ENCODE measurements at places on chromosomes 11 and 22.
A peak's percentile ranks its signal among the peaks of the same experiment; 100 is the strongest.

DNA sequence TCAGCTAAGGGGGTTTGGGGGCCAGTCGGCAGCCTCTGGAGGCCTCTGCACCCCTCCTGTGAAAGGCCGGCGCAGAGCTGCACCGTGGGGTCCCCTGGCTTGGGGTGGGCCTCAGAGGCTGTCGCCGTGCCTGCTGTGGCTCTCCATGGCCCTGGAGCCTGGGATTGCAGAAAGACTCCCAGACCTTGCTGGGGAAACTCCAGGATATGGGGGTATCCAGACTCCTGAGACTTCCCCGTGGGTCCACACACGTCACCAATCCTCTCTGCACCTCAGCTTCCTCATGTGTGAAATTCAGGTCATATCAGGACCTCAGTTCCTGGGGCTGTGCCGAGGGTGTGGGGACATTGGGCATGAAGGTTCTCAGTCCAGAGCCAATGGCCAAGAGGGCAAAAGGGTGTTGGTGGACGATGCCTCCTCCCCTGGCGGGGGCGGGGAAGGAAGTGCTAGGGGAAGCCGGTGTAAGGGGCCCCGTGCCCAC lies 97.1 kb downstream of the KCNQ1 start:
- no peak for DNase-seq

DNA sequence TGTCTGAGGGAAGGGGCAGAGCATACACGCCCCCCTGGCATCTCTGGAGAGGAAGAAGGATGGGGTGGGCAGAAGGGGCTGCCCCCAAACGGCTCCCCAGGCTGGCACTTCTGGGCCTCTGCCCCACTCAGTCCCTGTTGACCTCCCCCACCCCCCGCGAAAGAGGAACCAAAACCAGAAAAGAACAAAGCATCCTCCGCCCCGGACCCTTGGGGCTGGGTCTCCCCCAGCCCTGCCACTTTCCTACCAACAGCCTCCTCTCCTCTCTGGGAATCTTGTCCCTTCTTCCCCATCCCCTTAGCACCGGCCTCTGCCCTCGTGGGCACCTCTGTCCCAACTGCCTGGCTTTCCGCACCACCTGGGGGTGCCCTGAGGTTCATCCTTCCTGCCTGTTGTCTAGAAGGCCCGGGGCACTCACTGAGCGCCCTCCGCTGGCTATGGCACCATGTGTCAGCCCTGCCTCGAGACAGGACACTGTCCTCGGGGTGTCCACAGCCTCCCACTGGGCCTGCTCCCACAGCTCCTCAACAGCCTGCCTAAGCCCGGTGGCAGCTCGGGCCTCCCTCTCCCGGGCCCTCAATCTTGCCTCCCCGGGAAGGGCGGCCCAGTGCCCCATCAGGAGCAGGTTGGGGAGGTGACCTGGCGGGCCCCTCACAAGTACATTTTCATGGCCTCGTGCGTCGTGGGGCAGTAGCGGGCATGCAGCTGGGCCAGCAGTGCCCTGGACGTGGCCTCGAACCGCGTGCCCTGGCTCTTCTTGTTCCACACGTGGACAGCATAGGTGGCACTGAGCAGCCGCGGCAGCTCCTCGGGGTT lies 28.2 kb downstream of the A4GALT start:
- DNase-seq, result no peak

- no peak for DNase-seq
These were observed 38.3 kb downstream of the MADD start for GRCh38 chr11:47308050-47308823.

GRCh38 chr22:19571207-19571795 lies 47.1 kb upstream of the CLDN5 start:
- no peak for DNase-seq

DNA sequence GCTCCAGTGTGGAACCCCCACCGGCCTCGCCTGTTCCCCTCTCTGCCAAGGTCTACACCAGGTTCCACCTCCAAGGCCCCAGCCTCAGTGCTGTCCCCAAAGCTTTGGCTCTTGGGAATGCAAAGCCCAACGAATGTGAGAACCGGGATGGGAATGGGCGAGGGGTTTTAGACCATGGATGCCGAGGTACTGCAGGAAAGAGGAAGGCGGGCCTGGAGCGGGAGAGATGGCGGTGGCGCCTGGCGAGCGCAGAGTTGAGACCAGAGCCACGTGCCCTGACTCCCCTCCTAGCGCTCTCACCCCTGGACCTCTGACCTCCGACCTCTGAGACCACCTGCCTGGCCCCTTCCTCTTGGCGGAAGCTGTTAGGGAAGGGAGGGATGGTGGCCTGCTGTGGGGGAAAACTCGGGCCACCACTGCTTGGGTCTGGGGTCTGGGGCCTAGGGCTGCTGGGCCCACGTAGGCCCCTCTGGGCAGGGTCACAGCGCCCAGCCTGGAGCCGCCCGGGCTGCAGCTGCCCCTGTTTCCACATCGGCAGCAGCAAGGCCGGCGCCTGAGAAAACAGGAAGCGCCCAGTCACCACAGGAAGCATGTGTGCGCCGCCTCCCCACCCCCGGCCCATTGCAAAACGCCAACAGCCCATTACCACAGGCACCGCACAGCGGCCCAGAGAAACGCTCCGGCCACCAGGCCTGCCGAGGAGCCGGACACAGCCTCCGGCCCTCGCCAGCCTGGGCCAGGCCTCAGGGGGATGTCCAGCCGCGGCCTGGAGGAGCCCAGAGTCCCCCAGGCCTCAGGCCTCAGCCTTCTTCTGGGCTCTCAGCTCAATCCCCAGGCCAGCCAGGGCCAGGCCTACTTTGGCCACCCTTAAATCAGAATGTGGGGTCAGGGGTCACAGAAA lies 13.8 kb upstream of the SLC39A13 start:
- DNase-seq, result peak; percentile 33

DNA sequence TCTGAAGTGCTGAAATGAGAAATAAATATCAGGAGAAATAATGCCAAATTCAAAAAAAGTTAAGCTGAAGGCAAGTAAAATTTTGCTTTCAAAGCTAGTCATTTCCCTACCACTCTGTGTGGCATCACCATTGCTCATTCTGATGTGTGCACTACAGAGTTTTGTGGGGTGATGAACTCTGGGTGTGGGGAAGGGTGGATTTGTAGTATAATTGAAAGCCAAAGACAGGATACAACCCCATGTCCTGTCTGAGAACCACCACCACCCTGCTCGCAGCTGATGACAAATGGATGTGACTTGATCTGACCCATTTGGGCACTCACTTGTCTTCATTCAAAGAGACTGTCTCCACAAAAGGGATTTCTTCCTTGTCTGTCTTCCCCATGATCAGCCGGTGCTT lies 19.3 kb upstream of the TMEM9B start:
- DNase-seq, result no peak

DNA sequence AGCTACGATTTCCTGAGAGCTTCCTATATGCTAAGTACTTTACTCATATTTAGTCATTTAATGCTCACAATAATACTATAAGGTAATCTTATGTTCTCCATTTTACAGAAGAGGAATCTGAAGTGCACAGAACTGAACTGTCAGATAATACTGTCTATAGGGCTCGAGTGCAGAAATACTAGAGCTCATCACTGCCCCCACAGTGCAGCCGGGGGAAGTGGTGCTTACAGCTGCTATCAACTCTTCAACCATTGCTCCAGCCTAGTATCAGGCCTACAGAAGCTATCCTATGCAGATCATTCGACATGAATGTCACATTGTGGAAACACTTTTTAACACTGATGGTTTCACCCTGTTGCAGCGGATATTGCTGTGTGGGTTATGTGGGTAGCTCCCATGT lies 929.9 kb downstream of the NTM start:
- DNase-seq, result no peak

- no peak for DNase-seq
These were observed 51.2 kb upstream of the MYO18B start for GRCh38 chr22:25690798-25691197.

DNA sequence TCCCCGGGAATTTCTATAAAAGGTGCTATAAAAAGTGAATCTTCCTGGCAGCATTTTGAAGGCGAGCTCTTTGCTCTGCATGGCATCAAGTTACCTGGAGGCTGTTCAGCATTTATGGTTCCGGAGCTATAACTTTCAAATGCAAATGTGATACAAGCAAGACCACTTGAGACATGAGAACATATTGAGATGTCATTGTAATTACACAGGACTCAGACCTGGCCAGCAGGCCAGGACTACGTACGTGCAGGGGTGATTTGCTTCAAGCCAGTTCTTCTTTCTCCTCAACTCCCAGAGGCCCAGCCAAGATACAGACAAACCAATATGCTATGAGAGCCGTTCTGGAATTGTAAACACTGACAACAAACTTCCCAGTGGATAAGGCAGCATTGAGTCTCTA lies 227.4 kb upstream of the FAT3 start:
- DNase-seq, result no peak

DNA sequence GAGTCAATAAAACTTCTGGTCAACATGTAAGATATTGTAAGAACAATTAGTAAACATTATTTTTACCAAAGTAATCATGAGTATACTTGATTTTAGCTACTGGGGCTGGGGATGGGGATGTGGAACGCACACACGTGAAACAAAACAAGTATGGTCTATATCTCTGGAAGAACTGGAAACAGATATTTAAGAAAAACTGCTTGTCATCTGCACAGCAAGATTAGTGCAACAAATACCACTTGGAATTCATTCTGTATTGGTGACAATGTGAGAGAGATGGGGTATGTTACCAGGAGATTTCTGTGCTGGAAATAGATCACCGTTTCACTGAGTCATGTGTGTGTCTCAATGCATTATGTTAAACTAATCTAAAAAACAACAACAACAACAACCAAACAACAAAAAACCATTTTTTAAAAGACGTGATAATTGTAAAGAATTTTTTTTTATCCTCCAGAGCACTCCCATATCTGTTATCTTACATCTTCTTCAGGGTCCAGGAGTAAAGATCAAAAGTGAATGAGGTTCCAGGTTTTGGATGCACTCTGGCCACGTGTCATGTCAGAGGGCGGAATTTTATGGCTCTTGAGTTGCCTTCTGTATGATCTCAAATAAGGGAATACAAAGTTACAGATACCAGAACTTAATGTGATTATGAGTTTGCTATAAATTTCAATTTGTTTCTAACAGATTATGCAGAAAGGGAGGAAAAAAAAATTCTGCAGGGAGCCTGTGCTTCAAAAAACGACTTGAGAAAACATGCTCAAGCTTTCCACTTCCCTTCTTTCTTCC lies 153.0 kb downstream of the BBOX1 start:
- DNase-seq, result no peak
